NCI-H526 treated with DMSO at 0.1 percent for 48 hours (cell line): ENCODE measurements at places on chromosomes 5 and 9.

- no peak for DNase-seq
Measured at GRCh38 chr9:136848393-136849037, 694 bp upstream of the PHPT1 start.

- no peak for DNase-seq
Measured at GRCh38 chr5:63263411-63263810, 684.8 kb downstream of the LRRC70 start.

- no peak for DNase-seq
Measured at GRCh38 chr9:119688547-119688946, 319.3 kb upstream of the BRINP1 start.

- DNase-seq = no peak
Measured at GRCh38 chr9:78539904-78540303, 243.0 kb downstream of the PSAT1 start.

DNA sequence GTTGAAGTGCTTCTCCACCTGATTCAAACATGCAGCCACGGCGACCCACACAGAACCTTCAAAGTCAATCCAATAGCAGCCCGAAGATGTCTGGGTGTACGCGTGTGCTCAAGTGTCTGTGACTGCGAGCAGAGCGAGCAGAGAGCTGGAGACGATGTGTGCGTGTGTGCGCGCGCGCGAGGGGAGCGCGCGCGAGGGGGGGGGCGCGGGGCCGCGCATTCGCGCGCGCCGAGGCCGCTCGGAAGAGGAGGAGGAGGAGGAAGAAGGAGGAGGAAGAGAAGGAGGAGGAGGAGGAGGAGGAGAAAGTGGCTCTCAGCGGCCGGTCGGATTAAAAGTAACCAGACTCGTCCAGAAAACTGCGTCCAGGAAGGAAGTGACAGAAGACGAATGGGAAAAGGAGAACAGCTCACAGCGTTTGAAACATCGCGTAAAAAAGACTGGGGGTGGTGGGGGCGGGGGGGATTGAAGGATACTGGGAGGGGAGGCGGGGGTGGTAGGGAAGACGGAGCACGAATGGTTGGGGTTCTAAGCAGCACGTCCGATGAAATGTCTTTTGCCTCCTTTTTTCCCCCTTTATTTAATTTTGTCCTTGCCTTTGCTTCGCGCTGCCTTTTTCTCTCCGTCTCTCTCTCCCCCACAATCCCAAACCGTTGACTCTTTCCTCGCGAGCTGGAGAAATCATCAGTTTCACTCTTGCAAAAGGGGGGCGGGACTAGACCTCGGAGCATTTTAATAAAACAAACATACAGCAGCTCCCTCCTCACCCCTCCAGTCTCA lies at the start of gene MEF2C:
TSS of gene MEF2C (minus strand) at position 126 of the 777 bp plus-strand sequence. CDS start 59,396 bp downstream, outside the sequence.
- peak; percentile 65 for DNase-seq

- no peak for DNase-seq
Measured at GRCh38 chr5:24714746-24715145, 70.0 kb upstream of the CDH10 start.

- no peak for DNase-seq
Measured at GRCh38 chr5:133977161-133977787, 8.8 kb upstream of the C5orf15 start.

DNA sequence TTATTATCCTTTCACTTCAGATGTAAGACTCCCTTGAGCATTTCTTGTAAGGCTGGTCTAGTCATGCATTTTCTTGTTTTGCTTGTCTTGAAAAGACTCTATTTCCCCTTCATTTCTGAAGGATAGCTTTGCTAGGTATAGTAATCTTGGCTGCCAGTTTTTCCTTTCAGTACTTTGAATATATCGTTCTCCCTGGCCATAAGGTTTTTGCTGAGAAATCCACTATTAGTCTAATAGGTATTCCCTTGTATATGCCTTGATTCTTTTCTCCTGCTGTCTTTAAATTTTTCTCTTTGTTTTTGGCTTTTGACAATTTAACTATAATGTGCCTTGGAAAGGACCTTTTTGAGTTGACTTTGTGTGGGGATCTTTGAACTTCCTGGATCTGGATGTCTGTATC lies 16.8 kb upstream of the OR2S2 start:
- DNase-seq = no peak

GRCh38 chr5:152072091-152072490 lies 147.4 kb upstream of the GLRA1 start:
- DNase-seq = no peak

GRCh38 chr5:137141779-137142178 lies 357.3 kb downstream of the SPOCK1 start:
- DNase-seq = peak; percentile 85

DNA sequence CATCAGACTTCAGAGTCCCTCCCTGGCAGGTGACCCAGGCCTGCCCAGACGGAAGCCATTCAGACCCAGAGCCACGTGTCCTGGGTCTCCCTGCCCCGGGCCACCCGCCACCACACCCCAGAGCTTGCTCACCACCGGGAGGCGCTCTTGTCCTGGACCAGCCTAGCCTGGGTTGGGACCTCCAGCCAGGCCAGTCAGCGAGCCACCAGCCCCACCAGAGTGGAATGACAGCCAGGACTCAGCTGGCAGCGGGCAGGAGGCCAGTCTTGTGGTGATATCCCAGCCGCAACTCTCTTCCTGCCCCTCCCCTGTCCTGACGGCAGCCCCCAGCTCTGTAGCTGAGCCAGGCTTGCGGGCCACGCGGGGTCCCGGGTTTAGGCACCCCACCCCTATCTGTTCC lies 1.7 kb upstream of the PTGDS start:
- DNase-seq = no peak
